Brain microvascular endothelial cell (primary cell): ENCODE measurements at places on chromosomes 3 and 15.

GRCh38 chr3:193124861-193125260 lies 116.2 kb upstream of the PLAAT1 start:
- DNase-seq: no peak

DNA sequence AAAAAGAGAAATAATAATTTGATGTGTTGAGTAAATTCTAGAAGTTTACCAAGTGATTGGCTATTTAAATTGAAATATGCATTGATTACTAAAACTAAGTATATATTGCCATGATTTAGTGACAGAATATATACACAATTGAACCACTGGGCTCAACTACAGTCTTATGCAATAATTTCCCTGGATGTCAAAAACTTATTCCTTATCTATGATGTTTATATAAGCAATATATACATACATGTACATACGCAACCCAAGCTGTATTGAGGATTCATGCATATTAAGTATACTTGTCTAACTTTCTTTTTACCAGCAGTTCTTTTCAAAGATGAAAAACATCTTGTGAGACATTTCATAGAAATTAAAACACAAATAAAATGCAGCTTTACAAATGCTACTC lies 165.8 kb downstream of the ZIC4 start:
- no peak for DNase-seq

DNA sequence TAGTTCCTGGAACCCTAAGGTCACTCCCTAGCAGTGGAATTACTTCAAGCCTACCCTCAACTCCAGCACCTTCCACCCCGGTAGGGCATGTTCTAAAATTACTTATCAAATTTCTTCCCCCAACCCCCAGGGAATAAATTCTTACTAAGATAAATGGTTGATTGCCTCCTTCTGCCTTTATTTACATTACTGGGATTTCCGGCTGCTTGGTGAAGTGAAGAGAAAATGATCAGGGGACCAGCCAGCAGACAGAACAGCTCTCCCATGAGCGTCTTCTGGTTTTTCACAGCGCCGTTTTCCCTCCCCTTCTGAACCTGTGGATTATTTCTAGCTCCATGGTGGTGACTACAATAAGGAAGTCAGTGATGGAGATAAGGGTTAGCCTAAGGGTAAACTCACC lies 521.5 kb upstream of the PPP2R3A start:
- no peak for DNase-seq

- DNase-seq: no peak
Observed at GRCh38 chr15:63490345-63491034, 13.9 kb upstream of the USP3 start.

DNA sequence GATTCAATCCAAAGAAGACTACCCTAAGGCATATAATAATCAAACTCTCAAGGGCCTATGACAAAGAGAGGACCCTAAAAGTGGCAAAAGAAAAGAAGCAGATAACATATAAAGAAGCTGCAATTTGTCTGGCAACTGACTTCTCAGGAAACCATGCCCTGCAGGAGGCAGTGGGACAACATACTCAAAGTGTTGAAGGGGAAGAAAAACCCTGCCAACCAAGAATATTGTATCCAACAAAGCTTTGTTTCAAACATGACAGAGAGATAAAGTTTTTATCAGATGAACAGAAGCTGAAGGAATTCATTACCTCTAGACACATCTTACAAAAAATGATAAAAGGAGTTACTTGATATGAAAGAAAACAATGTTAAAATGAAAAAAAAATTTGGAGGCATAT lies 167.1 kb downstream of the VPS13C start:
- no peak for DNase-seq

GRCh38 chr15:59691194-59691805 lies 2.2 kb upstream of the BNIP2 start:
- DNase-seq: peak; percentile 59

DNA sequence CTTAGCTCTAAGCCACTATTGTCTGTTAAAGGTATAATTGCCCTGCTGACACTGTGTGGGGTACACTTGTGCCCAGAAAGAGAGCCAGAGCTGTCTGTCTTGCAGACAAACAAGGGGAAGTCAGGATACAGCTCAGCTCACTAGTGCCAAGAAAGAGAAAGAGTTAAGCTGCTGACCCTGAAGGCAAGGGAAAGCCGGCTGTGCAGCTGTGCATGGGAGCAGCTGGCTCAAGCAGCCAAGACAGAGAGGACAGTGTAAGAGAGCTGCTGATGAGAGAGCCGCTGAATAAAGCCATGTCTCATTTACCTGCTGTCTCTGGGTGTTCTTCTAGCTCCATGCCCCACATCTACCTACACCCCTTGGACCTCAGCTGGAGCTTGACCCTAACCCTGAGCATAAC lies 428.1 kb upstream of the NAALADL2 start:
- no peak for DNase-seq

- no peak for DNase-seq
Observed at GRCh38 chr3:109224333-109224732, 87.8 kb downstream of the C3orf85 start.

GRCh38 chr3:195062866-195063540 lies 208.0 kb downstream of the XXYLT1 start:
- no peak for DNase-seq

GRCh38 chr3:30407651-30408050 lies 198.8 kb upstream of the TGFBR2 start:
- DNase-seq: no peak

DNA sequence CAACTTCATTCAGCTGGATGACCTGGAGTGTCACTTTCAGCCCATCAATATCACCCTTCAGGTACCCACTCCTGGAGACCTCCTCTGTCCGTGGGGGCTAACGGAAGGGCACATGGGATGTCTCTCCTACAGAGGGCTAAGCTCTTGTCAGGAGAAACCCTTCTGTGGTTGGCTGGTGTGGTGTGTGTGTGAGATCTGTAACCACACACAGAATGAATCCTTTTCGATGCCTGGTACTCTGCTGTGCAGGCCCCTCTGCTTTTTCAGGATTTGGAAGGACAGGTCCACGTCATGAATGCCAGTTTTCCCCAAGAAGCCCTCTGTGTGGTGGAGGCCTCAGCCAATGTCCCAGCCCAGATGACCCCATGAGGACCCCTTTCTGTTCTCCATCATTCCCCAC lies 117.7 kb upstream of the CTDSPL start:
- DNase-seq: no peak

GRCh38 chr3:177498037-177498857 lies 301.0 kb upstream of the TBL1XR1 start:
- peak; percentile 45 for DNase-seq

DNA sequence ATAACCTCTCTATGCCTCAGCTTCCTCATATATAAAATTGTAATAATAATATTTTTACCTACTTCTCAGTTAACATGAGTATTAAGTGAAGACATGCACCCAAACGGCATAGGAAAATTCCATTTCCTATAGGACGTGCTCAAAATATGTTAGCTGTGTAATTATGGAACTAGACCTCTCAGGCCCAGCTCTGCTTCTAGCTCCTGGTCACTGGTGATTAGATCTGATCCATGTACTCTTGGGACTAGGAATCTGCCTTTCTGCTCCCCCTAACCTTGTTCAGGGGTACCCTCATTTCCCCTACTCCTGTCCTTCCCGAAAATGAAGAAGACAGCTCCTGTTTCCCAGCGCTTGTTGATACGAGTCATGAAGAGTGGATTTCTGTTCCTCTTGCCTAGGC lies 29.6 kb downstream of the TF start:
- DNase-seq: no peak

GRCh38 chr3:148077318-148077923 lies 620.3 kb upstream of the AGTR1 start:
- DNase-seq: no peak

DNA sequence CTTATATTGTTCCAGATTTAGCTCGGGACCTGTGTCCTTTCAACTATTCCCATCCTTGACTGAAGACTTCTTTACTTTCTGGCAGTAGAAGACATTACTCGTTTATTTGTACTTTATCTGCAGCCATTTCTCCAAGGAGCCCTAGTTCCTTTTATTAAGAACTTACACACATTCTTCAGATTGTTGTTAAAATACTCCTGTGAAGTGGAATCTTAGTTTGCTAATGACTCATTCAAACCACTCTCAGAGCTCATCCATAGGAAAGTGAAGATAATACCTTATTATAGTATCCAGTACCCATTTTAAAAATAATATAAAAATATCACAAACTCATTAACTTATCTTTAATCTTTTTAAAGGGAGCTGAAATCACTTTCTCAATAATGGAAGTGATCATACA lies 63.5 kb downstream of the C3orf70 start:
- DNase-seq: no peak

DNA sequence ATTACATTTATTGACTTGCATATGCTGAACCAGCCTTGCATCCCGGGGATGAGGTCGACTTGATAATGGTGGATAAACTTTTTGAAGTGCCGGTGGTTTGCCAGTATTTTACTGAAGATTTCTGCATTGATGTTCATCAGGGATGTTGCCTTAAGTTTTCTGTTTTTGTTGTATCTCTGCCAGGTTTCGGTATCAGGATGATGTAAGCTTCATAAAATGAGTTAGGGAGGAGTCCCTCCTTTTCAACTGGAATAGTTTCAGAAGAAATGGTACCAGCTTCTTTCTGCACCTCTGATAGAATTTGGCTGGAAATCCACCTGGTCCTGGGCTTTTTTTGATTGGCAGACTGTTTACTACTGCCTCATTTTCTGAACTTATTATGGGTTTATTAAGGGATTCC lies 250.8 kb downstream of the TBC1D5 start:
- DNase-seq: peak; percentile 81

DNA sequence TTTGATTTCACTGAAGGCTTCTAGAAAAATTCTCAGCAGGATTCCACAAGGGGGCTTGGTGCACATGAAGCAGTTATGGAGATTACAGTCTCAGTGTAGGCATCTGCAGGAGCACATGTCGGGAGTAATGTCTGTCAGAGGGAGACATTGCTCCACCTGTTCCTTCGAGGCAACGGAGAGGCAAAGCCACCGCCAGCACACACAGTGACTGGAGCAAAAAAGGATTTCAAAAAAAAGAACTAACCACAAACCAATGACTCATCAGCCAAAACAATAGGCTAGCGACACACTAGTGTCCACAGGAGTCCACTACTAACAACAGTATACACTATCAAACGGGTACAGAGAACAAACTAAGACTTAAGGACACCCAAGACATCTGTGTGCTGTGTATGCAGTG lies 68.9 kb downstream of the NPTN start:
- peak; percentile 66 for DNase-seq

GRCh38 chr15:41789236-41789635 lies 15.0 kb downstream of the MAPKBP1 start:
- no peak for DNase-seq

GRCh38 chr15:31031471-31032067 lies 40.1 kb upstream of the MTMR10 start:
- DNase-seq: peak; percentile 42

DNA sequence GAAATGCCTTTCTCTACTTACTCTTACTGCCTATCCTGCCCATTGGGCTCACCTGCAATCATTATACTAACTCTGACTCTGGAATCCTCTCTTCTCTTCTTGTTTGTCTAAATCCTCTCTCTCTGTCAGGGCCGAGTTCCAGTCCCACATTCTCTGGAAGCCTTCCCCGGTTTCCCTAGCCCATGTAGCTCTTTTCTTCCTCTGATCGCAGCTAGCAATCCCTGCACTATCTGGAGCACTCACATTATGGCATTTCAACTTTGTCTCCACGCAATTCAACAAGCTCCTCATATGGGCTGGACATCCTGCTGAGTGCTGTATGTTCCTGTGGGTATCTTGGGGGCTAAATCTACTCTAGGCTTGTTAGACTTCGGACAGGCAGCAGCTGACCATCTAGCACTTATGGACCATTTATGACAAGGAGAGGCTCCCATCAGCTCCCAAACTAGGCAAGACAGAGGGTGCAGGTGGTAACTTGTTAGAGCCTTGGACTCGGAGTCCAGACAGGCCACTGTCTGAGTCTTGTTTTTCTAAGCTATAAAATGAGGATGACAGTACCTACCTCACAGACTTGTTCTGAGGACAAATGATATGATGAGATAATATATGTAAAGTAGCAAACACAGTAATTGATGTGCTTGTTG lies 58.3 kb downstream of the EPHB3 start:
- no peak for DNase-seq

GRCh38 chr3:43742920-43743319 lies 52.2 kb downstream of the ABHD5 start:
- peak; percentile 27 for DNase-seq
